Activated CD4-positive, alpha-beta T cell treated with anti-CD3 and anti-CD28 coated beads, Interleukin-2, amount 50 U/mL, for 4 hours (primary cell): ENCODE measurements at places on chromosomes 13 and 19.
A peak's percentile ranks its signal among the peaks of the same experiment; 100 is the strongest.

GRCh38 chr19:10670182-10670581 lies 16.0 kb downstream of the ILF3 start:
- DNase-seq: no peak

GRCh38 chr19:920051-920864 lies 3.1 kb downstream of the KISS1R start:
- DNase-seq: peak; percentile 53

- DNase-seq: no peak
Measured at GRCh38 chr13:79423801-79424642, 18.0 kb upstream of the RBM26 start.

DNA sequence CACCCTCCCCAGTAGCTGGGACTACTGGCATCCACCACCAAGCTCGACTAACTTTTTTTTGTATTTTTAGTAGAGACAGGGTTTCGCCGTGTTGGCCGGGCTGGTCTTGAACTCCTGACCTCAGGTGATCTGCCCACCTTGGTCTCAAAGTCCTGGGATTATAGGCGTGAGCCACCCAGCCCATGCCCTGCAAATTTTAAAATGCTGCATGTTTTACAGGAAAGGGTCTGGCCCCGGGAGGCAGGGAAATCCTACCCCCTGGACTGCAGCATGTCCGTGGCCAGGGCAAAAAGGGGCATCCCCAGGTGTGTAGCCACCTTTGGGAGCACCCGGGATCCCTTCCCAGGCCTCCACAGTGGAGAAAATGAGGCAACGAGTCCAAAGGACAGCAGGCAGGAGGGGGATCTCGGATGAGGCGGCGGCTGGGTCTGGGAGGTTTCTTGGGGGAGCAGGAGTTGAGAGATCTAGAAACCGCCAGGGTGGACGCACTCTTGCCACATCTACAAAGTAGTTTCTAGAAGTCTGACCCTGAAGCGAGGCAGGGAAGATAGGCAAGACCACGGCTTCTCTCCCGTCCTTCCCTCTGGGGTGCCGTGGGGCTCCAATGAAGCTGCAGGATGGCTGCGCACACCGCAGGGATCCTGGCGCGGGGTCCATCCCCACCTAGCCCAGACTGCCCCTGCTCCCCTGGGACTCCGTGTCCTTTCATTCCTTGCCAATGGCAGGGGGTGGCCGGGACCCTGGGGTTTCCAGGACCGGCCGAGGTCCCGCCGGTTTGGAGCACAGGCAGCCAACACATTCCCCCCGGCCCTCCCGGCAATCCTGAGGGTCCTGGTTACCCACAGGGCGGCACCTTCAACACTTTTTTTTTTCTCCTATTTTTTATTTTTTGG lies 21.3 kb upstream of the ZBTB7A start:
- no peak for DNase-seq

- no peak for DNase-seq
Measured at GRCh38 chr13:27641711-27642502, 20.2 kb downstream of the POLR1D start.

DNA sequence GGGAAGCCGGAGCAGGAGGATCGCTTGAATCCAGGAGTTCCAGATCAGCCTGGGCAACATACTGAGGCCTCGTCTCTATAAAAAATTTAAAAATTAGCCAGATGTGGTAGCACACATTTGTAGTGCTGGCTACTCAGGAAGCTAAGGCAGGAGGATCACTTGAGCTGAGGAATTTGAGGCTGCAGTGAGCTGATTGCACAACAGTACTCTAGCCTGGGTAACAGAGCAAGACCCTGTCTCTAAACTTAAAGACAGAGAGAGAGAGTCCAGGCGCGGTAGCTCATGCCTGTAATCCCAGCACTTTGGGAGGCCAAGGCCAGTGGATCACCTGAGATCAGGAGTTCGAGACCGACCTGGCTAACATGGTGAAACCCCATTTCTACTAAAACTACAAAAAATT lies 4.4 kb downstream of the IFNL3 start:
- DNase-seq: no peak

- no peak for DNase-seq
Measured at GRCh38 chr13:101982903-101983302, 418.9 kb downstream of the FGF14 start.

DNA sequence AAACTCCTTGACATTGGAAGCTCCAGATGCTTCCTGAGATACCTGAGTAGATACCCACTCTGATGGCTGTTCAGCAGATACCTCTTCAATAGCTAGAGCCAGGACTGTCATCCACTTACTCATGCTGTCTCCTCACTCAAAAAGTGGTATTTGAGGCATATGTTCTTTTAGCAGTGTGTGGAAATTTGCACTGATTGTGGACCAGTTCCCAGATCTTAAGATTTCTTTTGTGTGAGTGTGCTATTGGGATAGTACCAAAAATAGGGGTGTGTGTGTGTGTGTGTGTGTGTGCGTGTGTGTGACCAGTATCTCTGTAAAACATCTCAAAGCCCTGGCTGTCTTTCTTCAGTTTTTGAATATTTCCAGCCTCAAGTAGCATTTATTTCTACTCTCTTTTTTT lies 108.3 kb downstream of the SLITRK5 start:
- no peak for DNase-seq

DNA sequence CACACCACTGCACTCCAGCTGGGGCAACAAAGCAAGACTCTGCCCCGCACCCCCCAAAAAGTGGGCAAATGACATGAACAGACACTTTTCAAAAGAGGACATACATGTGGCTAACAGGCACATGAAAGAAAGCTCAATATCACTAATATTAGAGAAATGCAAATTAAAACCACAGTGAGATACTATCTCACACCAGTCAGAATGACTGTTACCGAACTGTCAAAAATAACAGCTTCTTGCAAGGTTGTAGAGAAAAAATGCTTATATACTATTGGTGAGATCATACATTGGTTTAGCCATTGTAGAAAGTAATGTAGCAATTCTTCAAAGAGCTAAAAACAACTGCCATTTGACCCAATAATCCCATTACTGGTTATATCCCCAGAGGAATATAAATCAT lies 99.5 kb upstream of the SPATA13 start:
- DNase-seq: no peak

GRCh38 chr13:25687471-25688225 lies 315.9 kb downstream of the ATP8A2 start:
- no peak for DNase-seq

- no peak for DNase-seq
Measured at GRCh38 chr13:47004027-47004426, 107.2 kb upstream of the HTR2A start.

- DNase-seq: no peak
Measured at GRCh38 chr13:44605721-44606120, 29.6 kb upstream of the TSC22D1 start.
